ENCODE measurements at places on chromosomes 5 and 9.

DNA sequence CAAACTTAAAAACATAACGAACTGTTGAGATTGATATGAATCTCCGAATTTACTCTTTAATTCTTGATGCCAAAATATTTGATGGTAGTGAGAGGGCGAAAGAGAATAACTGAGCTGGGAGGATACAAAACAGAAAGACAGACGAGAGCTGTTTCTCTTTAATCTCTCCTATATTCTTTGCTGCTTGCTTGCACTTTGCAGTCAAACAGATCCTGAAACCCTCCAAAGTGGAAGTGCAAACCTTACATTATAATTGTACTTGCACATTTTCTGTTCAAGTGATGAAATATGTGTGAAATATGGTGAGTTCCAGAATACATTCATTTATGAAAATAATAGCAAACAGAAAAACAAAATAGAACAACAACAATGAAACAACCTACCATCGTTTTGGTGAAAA, 63.8 kb downstream of the PAM start:
- DNase-seq, result no peak

DNA sequence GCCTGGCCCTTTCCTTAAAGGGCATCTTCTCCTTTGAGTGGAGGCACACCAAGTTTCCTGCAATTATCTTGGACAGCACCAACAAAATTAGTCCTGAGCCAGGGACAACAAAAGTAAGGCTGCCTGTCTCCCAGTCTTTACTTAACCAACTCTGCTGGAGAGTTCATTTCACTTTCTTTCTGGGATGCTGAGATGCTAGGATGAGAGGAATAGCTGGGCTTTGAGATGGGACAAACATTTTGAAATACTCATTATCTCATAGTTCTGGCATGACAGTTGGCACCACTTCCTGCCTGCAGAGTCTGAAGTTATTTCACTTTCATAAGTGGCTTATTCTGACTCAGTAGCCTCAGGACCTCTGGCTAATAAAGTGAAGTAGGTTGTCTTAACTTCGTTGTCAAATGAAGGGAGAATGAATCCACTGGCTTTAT, 157.0 kb downstream of the C9orf152 start:
- peak; percentile 96 for DNase-seq

DNA sequence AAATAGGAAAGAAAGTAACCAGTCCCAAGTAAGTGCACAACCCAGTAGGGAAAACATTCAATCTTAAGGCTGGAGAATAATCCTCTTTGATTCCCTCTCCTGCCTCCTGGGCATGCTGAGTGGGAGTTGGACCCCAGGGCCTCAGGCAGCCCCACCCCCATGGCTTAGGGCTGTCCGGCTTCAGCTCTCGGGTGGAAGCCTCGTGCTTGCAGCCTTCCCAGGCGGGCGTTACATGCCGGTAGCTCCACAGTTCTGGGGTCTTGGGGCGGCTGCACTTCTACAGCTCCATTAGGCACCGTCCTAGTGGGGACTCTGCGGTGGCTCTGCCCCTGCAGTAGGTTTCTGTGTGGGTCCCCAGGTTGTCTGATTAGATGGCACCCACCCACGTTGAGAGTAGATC, 10.1 kb downstream of the GLIPR2 start:
- no peak for DNase-seq

DNA sequence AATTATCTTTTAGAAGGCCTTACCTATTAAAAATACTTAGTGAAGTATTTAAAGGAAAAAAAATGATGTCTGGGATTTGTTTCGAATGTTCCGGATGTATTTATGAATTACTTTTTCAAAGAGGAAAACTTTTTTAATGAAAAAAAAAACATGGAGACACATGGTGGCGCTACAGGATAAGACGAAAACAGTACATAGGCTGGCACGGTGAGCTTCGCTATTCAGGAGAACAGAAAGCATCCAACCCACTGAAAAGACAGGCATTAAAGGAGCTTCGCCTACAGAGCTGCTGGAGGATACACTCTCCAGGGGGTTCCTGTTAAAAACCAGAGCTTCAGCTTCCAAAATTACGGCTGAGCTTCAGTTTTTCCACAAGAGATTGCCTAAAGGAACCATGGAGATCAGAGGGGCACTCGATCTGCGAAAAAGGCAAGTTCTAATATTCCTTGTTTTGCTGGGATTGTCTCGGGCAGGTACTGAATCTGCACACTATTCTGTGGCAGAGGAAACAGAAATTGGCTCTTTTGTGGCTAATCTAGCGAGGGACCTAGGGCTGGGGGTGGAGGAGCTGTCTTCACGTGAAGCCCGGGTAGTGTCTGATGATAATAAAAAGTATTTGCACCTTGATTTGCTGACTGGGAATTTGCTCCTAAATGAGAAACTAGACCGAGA, at the start of gene PCDHB14:
Gene PCDHB14 (plus strand): TSS at position 232 of the 672 bp plus-strand sequence. CDS start 163 bp downstream, at position 395.
- DNase-seq, result peak; percentile 70

- DNase-seq, result peak; percentile 36
These were observed 163.2 kb downstream of the TRIO start for GRCh38 chr5:14306329-14306815.

DNA sequence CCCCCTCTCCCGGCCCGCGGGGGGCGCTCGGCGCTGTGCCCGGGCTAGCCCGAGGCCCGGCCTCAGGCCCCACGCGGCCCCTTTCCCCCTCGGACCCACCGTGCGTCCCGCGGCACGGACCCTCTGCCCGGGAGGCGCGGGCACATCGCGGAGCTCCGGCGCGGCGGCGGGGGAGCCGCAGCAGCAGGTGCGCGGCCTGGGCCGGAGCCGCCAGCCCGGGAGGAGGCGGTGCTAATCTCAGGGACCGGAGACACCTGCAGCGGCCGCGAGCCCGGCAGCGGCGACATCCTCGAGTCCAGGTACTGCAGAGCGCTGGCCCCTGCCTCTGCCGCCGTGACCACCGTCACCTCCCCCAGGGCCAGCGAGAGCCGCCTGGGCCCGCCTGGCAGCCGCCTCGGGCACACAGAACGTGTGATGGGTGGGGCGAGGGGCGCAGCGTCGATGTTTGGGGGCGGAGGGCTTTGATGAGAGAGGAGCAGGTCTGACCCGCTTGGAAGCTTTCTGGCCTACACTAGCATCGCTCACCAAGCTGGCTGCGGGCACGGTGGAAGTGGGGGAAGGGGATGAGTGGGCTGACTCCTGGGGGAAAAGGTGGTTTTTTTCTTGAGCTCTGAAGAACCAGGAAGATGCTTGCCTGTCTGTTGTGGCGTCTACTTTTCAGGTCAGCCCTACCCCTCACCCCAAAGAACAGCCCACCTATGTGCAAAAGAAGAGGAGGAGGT, 524 bp downstream of the CYFIP2 start:
- peak; percentile 8 for DNase-seq

DNA sequence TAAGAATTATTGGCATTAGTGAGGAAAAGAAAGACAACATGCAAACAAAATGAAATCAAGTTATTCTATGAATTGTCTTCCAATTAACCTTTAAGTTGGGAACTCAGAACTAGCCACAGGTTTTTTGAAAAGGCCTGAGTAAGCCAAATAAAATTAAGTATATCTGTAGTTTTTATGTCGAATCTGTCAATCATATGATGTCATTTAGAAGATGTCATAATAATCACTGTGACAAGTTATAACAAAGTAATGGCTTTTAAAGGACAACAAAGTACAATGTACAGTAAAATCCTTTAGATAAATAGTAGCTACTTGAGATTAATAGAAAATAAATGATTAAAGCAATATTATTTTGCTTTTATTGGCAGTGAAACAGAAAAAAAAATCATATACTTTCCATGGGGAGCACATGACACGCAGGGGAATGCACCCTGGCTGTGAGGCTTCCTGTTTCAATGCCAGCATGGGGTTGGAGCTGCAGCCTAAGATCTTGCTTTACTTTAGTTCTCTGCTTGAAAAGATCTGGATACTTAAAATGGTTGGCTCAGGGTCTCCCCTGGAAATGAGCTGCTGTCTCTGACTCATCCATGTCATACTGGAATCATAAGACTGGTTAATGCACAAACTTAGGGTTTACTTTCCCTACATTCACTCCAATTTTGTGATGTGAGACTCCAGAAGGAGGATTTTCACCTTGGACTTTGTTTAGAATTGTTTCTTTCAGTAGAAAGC, 284.3 kb downstream of the TAF11L14 start:
- no peak for DNase-seq

DNA sequence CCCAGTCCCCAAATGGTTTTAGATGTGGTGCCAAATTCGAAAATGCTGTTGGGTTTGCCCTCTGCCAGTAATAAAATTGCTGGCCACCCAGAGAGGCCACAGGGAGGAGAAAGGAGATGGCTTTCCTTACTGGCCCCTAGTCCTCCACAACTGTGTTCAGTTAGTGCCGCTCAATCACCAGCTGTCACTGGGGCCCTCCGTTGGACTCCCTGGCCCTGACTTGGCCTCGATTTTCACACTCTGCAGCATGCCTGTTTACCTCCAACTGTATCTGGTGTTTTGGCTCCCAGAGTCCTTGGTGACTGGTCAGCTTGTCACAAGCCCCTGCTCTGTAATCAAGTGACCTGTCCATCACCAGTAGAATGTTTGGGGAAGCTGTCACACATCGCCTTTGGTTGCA, 97.8 kb downstream of the PAPPA start:
- DNase-seq, result no peak

DNA sequence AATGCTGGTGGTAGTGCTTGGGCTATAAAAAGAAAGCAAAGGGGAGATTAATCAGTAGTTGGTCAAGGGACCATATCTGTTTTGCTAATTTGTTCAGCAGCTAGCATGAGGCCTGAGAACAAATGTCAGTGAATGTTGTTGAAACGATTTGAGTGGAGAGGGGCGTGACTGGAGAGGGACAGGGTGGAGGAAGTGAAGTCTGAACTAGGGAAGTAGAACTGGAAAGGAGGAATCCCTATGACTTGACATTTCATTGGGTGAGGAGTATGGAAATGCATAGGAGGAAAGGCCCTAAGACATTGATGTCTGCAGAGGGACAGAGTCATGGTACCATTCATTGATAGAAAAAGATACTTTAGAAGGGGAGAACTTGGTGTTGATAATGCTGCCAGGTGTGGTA, 19.7 kb downstream of the TLE4 start:
- no peak for DNase-seq

GRCh38 chr9:121447321-121447834, 52.3 kb downstream of the GGTA1 start:
- peak; percentile 60 for DNase-seq

DNA sequence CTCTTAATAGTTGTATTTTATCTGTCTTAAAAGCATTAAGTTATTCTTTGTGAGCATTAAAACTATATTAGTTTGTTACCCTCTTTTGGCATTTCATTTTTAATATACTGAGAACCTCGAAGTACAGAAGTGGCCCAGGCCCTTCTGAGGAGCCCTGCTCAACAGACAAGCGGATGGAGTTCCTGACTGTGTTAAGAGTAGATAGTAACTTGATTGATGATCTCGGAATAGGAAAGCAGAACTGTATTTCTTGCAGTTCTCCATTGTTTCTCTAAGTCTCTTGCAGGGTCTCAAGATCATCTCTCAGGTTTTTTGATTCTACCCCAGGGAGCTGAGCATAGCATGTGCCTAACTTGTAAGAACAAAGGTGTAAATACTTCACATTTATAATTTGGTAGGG, 139.6 kb downstream of the SMARCA2 start:
- no peak for DNase-seq

All from GM23248 (cell line).